ENCODE measurements at places on chromosomes 3 and 15.

GRCh38 chr3:105678017-105678416 is 190.8 kb downstream of the CBLB start:
- DNase-seq, result no peak

- DNase-seq, result no peak
Measured at GRCh38 chr3:187920030-187920429, 174.8 kb upstream of the BCL6 start.

DNA sequence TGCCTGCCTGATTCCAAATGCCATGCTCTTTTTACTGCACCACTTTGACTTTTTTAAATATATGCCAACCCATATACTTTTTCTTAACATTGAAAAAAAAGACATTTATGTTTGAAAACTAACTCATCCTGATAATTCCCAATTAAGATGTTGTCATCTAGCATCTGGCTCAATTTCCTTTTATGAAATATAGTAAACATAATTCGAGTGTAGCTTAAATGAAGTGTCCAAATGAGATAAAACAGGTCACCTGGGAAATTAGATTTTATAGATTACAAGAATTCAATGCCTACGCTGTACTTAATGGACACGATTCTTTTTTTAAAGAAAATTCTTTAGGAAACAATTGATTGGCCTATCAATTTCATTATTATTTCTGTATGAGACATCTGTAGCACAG is 2.8 kb downstream of the MDFIC2 start:
- no peak for DNase-seq

- DNase-seq, result no peak
Measured at GRCh38 chr3:146195030-146195429, 34.0 kb upstream of the PLOD2 start.

DNA sequence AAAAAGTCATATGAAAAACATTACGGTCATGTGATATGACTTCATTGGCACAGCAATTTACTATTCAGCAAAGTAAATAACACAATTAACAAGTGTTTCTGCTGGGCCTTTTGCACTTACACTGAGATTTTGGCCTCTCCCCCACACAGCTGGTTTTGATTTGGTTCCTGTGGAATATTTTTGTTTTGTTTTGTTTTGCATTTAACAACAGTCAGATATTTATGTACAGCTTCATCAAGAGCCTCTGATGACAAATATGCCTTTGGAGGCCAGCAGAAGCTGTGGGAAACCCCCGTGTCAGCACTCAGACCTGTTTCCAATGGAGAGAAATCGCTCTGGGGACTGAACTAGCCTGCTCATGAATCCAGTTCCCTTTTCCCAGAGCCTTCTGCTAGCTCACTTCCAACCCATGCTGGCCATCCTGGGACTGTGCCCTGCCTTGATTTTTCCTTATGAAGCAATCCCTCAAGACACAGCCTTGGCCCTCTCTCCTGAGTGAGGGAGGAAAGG is 161.9 kb downstream of the ATG7 start:
- peak; percentile 94 for DNase-seq

GRCh38 chr3:16978921-16979271 is 94.1 kb downstream of the PLCL2 start:
- DNase-seq, result no peak

GRCh38 chr3:193795062-193795690 is 202.2 kb downstream of the OPA1 start:
- DNase-seq, result peak; percentile 15

GRCh38 chr3:116270056-116270455 is 175.2 kb downstream of the LSAMP start:
- DNase-seq, result no peak

GRCh38 chr3:40925231-40925630 is 274.1 kb upstream of the CTNNB1 start:
- no peak for DNase-seq

DNA sequence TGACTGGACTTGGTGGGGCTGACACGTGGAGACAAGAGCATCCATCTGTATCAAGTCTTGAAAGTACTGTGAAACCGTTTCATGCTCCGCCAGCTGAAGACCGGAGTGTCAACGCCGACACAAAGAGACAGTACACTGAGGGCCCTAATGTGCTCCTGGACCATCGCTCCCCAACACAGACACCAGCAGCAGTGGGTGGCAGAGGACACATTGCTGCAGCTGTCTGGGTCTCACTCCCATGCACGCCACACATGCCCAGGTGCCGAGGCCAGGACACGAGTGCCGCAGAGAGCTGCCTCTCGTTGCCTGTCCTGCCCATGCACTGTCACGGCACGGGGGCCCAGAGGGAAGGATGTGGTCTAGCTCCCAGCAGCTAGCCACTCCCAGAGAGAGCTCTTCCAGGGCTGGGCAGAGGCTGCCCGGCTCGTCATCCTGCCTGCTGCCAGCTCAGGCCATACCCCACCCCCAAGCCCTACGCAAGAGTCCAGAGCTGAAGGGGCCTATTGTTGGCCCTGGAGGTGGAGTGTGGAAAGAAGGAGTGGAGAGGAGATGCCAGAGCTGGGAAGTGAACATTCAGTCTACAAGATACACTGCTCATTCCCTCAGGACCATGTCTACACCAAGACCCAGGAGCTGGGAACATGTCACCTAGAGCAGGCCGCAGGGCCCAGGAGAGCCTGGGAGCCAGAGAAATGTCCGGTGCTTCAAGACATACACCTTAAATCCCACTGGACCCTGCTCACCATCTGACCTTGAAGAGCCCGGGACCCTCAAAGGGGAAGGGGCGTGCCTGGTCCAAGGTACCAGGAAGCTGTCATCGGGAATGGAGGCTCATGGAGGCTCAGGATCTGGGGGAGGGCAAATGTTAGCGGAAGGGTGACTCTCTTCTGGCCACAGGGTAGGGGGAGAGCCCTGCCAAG is 7.7 kb downstream of the TNK2 start:
- peak; percentile 92 for DNase-seq

DNA sequence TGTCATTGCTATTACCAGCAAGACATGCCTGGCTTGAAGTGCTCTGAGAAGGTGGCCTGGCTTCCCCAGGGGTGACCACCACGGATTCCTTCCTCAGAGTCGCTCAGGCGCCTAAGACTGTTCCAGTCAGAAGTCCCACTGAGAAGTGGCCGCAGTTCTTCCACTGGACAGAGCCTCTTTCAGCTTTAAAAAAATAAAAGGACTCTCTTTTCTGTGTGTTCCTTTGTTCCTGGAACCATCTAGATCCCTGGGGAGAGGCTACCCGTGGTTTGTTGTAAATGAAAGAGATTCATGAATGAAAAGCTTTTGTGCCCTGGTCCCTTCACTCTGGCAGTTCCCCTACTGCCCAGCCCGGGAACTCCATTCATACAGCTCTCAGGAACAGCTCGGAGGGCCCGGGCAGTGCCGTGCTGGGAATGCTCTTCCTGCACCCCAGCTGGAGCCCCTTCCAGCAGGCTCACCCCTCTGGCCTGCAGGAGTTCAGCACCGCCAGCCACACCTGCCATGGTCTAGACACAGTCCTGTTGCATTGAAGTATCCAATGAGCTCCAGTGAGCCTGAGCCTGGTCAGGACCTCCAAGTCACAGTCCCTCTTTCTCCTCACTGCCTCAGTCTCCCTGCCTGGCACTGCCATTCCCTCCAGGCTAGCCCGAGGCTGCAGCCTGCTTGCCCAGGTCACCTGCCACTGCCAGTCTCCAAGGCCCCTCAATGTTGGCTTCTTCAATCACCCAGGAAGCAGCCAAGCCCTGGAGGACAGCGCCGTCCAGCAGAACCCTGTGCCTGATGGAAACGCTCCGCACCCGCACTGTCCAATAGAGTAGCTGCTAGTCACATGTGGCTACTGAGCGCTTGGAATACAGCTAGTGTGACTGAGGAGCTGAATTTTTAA is 75.4 kb downstream of the XXYLT1 start:
- no peak for DNase-seq

- DNase-seq, result peak; percentile 29
Measured at GRCh38 chr3:48088056-48088748, 72.0 kb upstream of the MAP4 start.

DNA sequence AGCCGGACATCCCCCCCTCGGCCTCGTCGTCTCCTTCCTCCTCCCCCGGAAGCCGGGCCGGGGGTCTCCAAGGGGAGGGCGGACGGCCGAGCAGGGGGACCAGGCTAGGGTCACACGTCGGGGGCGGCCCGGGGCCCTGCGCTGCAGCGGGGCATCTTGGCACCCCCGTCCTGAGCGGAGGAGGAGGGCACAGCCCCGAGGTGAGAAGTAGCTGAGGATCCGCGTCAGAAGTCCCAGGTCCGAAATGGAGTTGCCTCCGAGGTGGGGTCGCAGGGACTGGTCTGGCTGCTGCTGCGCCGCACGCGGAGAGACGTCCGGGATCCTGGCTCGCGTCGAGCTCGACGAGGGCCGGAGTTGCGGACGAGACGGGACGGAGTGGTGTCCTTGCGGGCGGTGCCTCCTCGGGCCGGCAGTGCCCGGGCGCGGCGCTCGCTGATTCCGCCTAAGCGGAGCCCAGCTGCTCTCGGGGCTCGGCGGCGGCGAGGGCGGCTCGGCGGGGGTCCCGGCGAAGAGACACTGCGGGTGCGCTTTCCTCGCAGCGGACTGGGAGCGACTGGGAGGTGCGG is at the start of gene ADCY5:
TSS of gene ADCY5 (minus strand) at position 555 of the 566 bp plus-strand sequence. CDS start at position 10, 545 bp downstream.
- DNase-seq, result no peak

DNA sequence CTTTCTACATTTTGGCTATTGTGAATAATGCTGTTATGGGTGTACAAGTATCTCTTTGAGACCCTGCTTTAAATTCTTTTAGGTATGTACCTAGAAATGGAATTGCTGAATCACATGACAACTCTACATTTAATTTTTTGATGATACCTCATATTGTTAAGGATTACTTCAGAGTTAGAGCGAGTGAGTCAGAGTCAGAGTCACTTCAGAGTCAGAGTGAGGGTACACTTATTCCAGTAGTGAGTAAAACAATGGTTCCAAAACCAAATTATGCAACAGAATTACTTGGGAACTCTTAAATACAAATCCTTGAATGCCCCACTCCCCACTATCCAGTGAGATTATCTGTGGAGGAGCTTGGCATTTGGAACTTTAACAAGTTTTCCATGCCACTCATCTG is 50.3 kb upstream of the SNRK start:
- no peak for DNase-seq

DNA sequence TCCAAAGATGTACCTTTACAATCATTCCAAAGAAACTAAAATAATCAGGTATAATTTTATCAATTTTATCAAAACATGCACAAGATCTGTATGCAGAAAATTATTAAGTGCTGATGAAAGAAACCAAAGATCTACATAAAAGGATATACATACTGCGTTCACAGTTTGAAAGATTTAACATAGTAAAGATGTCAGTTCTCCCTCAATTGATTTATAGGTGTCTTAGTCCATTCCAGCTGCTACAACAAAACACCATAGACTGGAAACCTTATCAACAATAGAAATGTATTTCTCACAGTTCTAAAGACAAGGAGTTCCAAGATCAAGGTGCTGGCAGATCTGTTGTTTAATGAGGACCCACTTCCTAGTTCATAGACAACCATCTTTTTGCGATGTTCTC is 189.0 kb upstream of the CCDC54 start:
- no peak for DNase-seq

GRCh38 chr3:160314995-160315394 is 84.0 kb downstream of the IFT80 start:
- DNase-seq, result no peak

DNA sequence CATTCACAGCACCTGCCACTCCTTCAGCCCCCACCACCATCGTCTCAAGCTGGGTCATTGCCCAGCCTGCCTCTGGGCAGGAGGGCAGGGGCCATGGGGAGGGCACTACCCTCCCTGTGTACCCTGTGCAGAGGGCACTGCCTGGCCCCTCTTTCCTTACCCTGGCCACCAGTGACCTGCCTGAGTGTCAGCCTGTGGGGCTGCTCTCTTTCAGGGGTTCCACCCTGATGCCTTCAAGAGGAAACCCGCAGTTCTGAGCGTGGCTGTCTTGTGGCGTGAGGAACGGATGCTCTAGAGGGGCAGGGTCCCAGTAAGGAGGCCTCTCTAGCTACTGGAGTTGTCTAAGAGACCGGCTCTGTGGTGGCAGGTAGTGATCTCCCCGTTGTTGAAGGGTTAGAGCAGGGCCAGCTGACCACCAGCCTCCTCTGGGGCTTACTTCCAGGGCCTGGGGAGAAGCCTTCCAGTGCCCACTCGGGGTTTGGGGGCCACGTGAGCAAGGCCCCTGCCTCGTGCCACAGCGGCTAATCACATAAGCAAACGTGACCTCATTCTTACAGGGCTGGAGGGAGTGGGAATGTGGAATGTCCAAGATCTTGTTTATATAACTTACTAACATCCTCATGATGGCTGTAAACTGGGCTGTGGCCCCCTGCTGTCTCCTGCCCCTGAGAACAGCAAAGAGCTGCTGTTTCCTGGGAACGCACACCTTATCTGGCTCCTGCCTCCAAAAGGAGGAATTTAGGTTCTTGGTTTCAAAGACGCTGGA is 31.4 kb upstream of the SEC13 start:
- DNase-seq, result peak; percentile 37

DNA sequence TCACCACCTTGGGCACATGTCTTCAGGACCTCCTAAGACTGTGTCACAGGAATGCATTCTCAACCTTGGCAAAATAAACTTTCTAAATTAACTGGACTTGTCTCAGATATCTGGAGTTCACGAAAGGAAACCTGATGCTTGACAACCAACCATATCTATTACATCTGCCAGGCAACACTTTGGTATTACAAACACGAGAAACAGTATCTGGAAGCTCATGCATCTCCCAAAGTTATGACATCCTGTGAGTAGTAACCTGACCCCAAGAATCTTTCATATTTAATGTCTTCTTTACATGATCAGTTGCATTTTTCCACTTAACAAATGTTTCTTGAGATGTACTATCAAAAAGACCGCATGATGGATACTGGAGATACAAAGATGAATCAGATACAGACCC is 465.3 kb upstream of the AGTR1 start:
- DNase-seq, result no peak

GRCh38 chr3:155019575-155019974 is 60.5 kb upstream of the MME start:
- peak; percentile 52 for DNase-seq

DNA sequence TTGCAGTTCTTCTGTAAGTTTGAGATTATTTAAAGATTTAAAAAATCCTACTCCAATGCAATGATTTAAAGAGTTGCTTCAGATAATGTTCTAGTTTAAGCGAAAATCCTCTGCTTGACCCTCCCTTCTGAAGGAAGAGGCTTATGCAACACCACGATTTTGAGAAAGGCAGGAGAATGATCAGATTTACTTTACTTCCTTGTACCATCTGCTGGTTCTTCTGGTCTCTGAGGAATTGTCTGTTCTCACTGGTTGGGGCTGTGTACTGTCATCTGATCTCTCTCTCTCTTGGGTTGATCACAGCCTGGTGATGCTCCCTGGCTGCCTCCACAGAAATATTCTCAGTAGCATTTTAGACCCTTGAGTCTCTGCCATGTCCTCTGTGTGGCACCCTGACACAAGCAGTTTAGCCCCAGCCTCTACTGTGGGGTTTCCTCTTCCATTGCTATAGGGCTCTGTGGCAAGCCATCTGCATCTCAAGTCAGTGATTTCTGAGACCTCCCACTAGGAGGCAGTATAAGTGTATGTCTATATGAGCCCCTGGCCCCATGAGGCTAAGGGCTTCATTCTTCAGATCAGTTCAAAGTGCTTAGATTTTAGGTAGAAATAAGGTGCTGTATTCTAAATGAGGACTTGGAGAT is 50.8 kb upstream of the PLAAT1 start:
- no peak for DNase-seq

GRCh38 chr3:78919021-78919755 is 848.6 kb downstream of the ROBO1 start:
- peak; percentile 88 for DNase-seq

GRCh38 chr3:156817646-156818272 is 8.4 kb upstream of the LEKR1 start:
- DNase-seq, result peak; percentile 51
